NCI-H1694 (cell line): ENCODE measurements at places on chromosomes 7 and 10.

DNA sequence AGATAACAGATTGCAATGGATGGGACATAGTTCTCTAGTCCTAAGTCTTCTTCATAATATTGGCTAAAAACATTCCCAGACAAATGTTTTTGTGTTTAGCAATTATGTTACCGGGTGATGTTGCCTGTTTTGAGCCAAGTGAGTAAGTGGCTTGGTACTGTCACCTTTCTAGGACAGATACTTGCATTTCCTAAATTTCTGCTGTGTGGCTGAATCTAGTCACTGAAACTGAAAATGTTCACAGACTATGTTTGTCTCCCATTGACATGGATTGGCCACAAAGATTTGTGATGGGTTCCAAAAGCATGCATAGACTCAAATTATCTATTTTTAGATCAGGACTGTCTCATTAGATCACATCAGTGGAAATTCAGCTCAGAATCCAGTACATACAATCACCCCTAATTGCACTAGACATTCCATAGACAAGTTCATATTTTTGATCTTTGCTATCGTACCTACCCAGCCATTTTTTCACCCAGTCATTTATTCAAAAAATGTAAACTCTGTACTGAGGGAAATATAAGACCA lies 1222.1 kb upstream of the AUTS2 start:
- no peak for DNase-seq

GRCh38 chr7:37944737-37945054 lies 24.3 kb downstream of the EPDR1 start:
- no peak for DNase-seq

DNA sequence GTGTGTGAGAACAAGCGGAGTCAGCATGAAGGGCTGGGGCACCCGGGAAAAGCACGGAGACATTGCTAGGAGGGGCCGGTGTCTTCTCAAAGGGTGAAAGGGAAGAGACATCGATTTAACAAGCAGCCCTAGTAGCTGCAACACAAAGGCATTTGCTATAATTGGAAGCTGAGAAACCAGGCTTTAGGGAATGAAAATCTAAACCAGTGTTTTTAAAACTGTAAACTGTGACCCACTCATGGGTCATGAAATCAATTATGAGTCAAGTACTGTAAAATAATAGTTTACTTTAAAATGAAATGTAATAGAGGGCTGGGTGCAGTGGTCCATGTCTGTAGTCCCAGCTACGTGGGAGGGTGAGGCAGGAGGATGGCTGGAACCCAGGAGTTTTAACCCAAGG lies 128.7 kb upstream of the RHEB start:
- no peak for DNase-seq

- no peak for DNase-seq
Observed at GRCh38 chr7:2224934-2225333, 7.8 kb downstream of the MAD1L1 start.

DNA sequence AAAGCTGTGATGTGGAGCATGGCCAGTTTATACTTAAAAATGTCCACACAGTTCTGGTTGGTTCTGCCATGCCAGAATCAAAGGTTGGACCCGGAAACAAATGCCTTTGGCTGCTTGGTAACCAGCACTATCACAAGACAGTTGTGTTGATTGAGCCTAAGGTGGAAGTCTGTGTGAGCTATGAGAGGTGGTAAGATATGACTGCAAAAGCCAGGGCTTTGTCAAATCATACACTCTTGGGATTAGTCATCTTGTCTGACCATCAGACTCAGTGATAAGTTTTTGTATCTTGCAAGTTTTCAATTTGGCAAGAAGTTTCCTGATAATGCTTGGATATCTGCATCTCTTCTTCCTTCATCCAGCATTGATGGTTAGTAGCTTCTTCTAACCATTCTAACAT lies 35.5 kb downstream of the GPR141 start:
- DNase-seq = no peak

GRCh38 chr10:85544956-85545355 lies 821.6 kb downstream of the GRID1 start:
- no peak for DNase-seq

- DNase-seq = peak; percentile 55
Observed at GRCh38 chr7:157138424-157139110, at the start of gene UBE3C. Gene UBE3C (plus strand): TSS chr7:157138926. CDS start chr7:157139273, 347 bp downstream.

- DNase-seq = no peak
Observed at GRCh38 chr7:107946451-107946850, 55.5 kb downstream of the DLD start.

- no peak for DNase-seq
Observed at GRCh38 chr10:65753532-65753931, 1172.3 kb upstream of the LRRTM3 start.

DNA sequence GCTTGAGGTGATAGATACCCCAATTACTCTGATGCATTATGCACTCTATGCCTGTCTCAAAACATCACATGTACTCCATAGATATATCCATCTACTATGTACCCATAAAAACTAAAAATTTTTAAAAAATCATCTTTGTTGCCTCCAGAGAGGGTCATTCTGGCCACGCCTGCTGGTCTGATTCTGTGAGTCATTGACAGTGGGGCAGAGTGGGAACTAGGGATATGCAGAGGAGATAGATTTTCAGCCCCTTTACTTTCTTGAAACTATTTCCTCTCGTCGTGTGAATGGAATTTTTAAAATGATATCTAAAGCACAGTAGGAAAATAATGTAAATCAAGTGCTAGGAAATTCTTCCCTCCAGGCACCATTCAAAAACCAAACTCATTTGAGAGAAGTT lies 715.0 kb upstream of the NRP1 start:
- DNase-seq = no peak

GRCh38 chr7:21370283-21370982 lies 57.5 kb upstream of the SP4 start:
- no peak for DNase-seq

- DNase-seq = no peak
Observed at GRCh38 chr10:68231817-68232251, at the start of gene ATOH7. Gene ATOH7 (minus strand): TSS chr10:68232113. CDS start chr10:68231677, 436 bp downstream.
